Uterus (tissue), 4 donors: ENCODE measurements at places on chromosomes 16 and 17. TPM values are rescaled to one million over a fixed set of nuclear protein-coding genes. Genes with fewer than 3 reads are reported as not detected.

SPATA32 gene
- not detected for total RNA-seq

GAS2L2 gene
- not detected for total RNA-seq

PITPNM3 gene
- total RNA-seq: 9.3 TPM

IL17C gene
- not detected for total RNA-seq

DDX28 gene
- 14.1 TPM for total RNA-seq

KRTAP2-2 gene
- not detected for total RNA-seq

KRT35 gene
- not detected for total RNA-seq

SLC16A13 gene
- total RNA-seq: not detected

- DNase-seq: no peak
- H3K36me3 ChIP-seq: no peaks in the 10 kb centered on the region
- H3K27me3 ChIP-seq: no peaks in the 10 kb centered on the region
- no peak overlapping the region for H3K27ac ChIP-seq
- no peaks in the 10 kb centered on the region for H3K4me1 ChIP-seq
- H3K4me3 ChIP-seq: no peak overlapping the region
Measured at GRCh38 chr16:55271945-55272513, 52.0 kb upstream of the IRX6 start.

GRCh38 chr17:61477204-61477834, 25.1 kb downstream of the TBX4 start:
- no peaks in the 10 kb centered on the region for H3K36me3 ChIP-seq
- no peak for DNase-seq
- no peaks in the 10 kb centered on the region for H3K27me3 ChIP-seq
- H3K4me1 ChIP-seq: no peaks in the 10 kb centered on the region

- no peaks in the 10 kb centered on the region for H3K27me3 ChIP-seq
- no peaks in the 10 kb centered on the region for H3K4me1 ChIP-seq
- H3K36me3 ChIP-seq: no peaks in the 10 kb centered on the region
- no peak overlapping the region for H3K27ac ChIP-seq
Measured at GRCh38 chr17:8930649-8931048, 34.9 kb downstream of the PIK3R5 start.

GRCh38 chr17:77366558-77367245, 225.9 kb downstream of the SEC14L1 start:
- H3K36me3 ChIP-seq: no peaks in the 10 kb centered on the region
- DNase-seq: peak; percentile 30
- H3K4me3 ChIP-seq: no peak overlapping the region
- H3K27ac ChIP-seq: peak overlapping the region; percentile 76
- peaks cover 33% of the 10 kb centered on the region for H3K4me1 ChIP-seq

- DNase-seq: no peak
- no peaks in the 10 kb centered on the region for H3K4me1 ChIP-seq
- no peaks in the 10 kb centered on the region for H3K27me3 ChIP-seq
- no peaks in the 10 kb centered on the region for H3K36me3 ChIP-seq
- peak overlapping the region; percentile 55 for H3K27ac ChIP-seq
- peak overlapping the region; percentile 9 for H3K4me3 ChIP-seq
Measured at GRCh38 chr16:29975811-29976511, 2.3 kb downstream of the TAOK2 start.

GRCh38 chr17:77570565-77570898, 388.0 kb upstream of the TNRC6C start:
- no peaks in the 10 kb centered on the region for H3K4me1 ChIP-seq
- no peaks in the 10 kb centered on the region for H3K36me3 ChIP-seq
- no peak for DNase-seq

- H3K36me3 ChIP-seq: no peaks in the 10 kb centered on the region
- DNase-seq: no peak
- no peak overlapping the region for H3K27ac ChIP-seq
- no peaks in the 10 kb centered on the region for H3K4me1 ChIP-seq
Measured at GRCh38 chr17:13727441-13728171, 125.9 kb upstream of the HS3ST3A1 start.

DNA sequence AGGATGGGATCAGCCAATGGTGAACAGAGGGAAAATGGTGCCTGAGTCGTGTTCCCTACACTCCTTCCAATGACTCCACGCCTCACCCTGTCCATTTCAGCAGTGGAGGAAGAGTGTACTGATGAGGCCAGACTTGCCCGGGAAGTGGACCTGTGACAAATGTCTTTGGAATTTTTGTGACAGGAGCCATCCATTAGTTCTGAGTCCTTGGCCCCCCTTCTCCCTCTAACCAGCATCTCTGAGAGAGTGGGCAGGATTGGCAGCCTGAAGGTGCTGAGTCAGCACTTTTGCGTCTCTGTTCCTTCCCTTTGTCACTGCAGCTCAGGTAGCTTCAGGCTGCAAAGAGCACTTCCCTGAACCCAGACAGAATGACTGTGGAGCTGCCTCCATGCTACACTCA, 30.8 kb downstream of the BEAN1 start:
- no peaks in the 10 kb centered on the region for H3K36me3 ChIP-seq
- no peaks in the 10 kb centered on the region for H3K27me3 ChIP-seq
- H3K27ac ChIP-seq: no peak overlapping the region
- H3K4me3 ChIP-seq: no peak overlapping the region

DNA sequence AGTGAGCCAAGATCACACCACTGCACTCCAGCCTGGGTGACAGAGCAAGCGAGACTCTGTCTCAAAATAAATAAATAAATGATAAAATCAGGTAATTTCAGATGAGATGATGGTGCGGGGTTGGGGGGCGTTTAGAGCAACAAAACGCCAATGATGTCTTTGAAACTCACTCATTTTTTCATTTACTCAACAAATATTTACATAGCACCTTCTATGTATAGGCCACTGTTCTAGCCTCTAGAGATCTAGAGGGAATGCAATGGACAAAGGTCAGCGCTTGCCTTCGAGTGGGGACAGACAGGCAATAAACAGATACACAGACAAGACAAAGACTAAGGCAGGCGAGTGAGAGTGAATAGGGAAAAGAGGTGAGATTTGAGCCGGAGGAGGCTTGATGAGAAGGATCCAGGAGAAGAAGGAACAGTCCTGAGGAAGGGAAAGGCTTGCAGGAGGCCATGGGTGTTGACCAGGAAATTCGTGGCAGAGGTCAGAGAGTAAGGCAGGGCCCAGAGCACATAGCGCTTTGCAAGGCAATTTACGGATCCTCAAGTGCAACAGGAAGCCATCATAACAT, 14.1 kb downstream of the ALDH3A1 start:
- no peak for DNase-seq
- no peak overlapping the region for H3K4me3 ChIP-seq
- H3K36me3 ChIP-seq: no peaks in the 10 kb centered on the region
- no peaks in the 10 kb centered on the region for H3K4me1 ChIP-seq
- no peaks in the 10 kb centered on the region for H3K27me3 ChIP-seq
- no peak overlapping the region for H3K27ac ChIP-seq

GRCh38 chr17:28142305-28142704, 99.8 kb downstream of the NLK start:
- no peaks in the 10 kb centered on the region for H3K36me3 ChIP-seq
- H3K4me1 ChIP-seq: no peaks in the 10 kb centered on the region
- no peaks in the 10 kb centered on the region for H3K27me3 ChIP-seq
- no peak overlapping the region for H3K27ac ChIP-seq
- H3K4me3 ChIP-seq: no peak overlapping the region

DNA sequence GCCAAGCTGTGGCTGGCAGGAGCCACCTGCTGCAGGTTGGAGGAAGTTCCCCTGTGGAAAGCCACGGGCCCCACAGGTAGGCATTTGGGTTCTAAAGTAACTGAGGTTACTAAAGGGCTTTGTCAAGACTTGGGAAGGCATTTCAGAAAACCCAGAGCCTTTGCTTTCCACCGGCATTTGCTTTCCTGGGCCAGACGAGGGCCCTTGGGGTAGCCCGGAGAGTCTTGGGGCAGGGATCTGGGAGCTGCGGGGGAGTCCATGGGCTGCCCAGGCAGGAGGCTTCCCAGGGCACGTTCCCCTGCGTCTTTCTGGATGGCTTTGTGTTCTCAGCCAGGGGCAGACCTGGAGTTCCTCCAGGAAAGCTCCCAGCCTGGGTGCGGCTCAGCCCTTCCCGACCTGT, 43.5 kb downstream of the JPH3 start:
- DNase-seq: no peak
- H3K27ac ChIP-seq: no peak overlapping the region
- H3K36me3 ChIP-seq: no peaks in the 10 kb centered on the region

DNA sequence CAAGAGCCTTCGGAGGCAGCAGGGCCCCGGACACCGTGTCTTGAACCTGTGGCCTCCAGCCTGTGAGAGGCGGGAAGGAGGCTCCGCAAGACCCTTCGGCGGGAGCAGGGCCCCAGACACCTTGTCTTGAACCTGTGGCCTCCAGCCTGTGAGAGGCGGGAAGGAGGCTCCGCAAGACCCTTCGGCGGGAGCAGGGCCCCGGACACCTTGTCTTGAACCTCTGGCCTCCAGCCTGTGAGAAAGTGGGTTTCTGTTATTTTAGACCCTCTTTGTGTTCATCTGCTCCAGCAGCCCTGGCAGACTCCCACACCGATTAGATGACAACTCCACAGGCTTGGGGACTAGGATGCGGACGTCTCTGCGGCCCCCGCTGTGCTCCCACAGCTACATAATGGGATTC, 30.0 kb downstream of the FBXO31 start:
- H3K27me3 ChIP-seq: no peaks in the 10 kb centered on the region
- no peak overlapping the region for H3K27ac ChIP-seq
- peaks cover 2% of the 10 kb centered on the region for H3K4me1 ChIP-seq
- H3K36me3 ChIP-seq: no peaks in the 10 kb centered on the region
- DNase-seq: no peak
- no peak overlapping the region for H3K4me3 ChIP-seq

DNA sequence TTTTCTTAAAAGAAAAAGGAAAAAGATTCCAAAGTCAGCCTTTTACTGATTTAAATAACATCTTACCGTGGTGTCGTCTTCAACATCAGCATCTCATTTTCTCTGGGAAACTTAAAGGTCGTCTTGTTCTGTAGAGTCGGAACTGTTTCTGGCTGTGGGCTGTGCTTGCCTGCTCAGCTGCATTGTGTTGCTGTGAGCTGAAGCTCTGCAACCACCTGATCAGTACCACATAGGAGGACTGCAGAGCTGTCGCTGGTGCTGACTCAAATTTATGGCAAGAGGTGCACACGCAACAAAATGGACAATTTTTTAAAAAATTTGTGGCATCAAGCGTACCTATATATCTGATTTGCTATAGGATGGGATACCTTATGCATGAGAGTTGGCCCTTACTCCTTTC, at the start of gene OMG:
Gene OMG, minus strand, starts transcription at position 150 of the 400 bp plus-strand sequence. CDS start 908 bp downstream, outside the sequence.
- no peaks in the 10 kb centered on the region for H3K36me3 ChIP-seq
- H3K4me1 ChIP-seq: no peaks in the 10 kb centered on the region
- DNase-seq: no peak
- H3K27ac ChIP-seq: no peak within 1 kb of the TSS
- no peaks in the 10 kb centered on the region for H3K27me3 ChIP-seq

DNA sequence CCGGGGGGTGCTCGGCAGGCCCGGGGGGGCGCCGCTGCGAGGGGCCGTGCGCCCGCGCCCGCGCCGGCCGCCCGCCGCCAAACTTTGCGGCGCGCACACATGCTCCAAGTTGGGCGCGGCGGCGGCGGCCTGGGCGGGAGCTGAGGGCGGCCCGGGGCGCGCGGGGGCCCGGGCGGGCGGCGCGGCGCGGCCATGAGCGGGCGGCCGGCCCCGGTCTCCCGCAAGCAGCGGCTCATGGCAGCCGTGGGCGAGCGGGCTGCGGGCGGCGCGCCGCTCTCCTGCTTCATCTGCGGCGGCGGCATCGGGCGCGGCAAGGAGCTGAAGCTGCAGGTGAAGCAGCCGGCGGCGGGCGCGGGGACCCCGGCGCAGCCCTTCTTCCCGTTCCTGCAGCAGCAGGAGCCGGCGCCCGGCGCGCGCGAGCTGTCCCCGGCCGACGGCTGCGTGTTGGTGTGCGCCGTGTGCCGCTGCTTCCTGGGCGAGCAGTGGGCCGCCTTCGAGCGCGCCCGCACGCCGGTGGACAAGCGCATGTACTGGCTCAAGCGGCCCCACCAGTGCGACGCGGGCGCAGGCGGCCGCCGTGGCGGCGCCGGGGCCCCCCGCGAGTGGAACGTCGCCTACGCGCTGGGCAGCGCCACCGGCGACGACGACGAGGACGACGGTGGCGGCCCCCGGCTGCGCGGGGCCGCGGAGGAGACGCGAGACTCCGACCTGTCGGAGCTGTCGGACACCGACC, 57.2 kb upstream of the CIBAR2 start:
- H3K36me3 ChIP-seq: no peaks in the 10 kb centered on the region
- H3K27me3 ChIP-seq: no peaks in the 10 kb centered on the region
- no peak for DNase-seq
- peaks cover 39% of the 10 kb centered on the region for H3K4me1 ChIP-seq
- H3K4me3 ChIP-seq: peak overlapping the region; percentile 52

DNA sequence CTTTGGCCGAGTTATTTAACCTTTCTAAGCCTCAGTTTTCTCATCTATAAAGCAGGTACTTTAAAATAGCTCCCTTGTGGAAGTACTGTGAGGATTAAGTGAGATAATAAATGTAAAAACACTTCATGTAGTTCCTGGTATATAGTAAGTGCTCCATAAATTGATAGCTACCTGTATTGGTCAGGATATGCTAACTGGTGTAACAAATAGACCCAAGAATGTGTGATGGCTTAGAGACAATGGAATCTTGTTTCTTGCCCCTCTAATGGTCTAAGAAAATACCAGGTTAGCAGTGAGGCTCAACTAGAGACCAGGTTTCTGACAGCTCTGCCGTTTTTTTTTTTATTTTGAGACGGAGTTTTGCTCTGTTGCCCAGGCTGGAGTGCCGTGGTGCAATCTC, 29.8 kb downstream of the CCR7 start:
- H3K4me1 ChIP-seq: no peaks in the 10 kb centered on the region
- H3K27me3 ChIP-seq: no peaks in the 10 kb centered on the region
- peak overlapping the region; percentile 98 for H3K27ac ChIP-seq
- no peak for DNase-seq
- H3K36me3 ChIP-seq: no peaks in the 10 kb centered on the region

DNA sequence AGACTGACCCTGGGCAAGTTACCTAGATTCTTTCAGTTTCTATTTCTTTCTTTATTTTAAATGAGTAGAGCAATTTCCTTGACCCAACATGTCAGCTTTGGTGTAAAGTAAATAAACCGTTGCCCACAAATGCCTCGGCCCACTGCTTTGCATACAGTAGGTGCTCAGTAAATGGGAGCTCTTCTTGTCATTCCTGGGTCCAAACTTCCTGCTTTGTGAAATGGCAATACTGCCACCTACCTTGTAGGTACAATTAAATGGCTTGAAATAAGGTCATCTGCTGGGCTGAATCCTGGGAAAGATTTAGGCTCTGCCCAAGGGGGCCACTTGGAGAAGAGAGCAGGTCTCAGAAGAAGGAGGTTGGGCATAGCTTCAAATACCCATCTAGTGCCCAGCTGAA, 253.0 kb downstream of the HS3ST3B1 start:
- no peaks in the 10 kb centered on the region for H3K36me3 ChIP-seq
- no peak overlapping the region for H3K4me3 ChIP-seq
- no peaks in the 10 kb centered on the region for H3K27me3 ChIP-seq
- no peak overlapping the region for H3K27ac ChIP-seq
- DNase-seq: no peak
